ENCODE measurements at places on chromosomes 1 and 21.

DNA sequence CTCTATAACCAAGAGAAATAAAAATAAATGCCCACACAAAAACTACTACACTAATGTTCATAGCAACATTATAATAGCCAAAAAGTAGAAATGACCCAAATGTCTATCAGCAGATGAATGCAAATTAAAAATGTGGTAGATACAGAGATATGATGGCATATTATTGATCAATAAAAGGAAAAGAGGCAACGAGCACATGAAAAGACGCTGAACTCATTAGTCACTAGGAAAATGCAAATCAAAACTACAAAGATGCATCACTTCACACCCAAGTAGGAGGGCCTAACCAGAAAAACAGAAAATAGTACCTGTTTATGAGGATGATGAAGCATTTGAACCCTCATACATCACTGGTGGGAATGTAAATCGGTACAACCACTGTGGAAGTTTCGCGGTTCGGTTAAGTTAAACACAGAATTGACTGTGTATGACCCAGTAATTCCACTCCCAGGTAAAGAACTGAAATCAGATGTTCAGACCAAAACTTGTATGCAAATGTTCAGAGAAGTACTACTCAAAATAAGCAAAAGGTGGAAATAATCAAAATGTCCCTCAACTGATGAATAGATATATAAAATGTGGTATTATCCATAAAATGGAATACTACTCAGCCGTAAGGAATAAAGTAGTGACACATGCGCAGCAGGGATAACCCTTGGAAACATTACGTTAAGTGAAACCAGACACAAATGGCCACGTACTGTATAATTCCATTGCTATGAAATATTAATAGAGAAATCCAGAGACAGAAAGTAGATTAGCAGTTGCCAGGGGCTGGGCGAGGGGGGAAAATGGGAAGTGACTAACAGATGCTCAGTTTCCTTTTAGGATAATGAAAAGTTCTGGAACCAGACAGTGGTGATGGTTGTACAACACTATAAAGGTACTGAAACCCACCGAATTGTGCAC is 3.1 kb downstream of the USP48 start:
- no peak for DNase-seq

DNA sequence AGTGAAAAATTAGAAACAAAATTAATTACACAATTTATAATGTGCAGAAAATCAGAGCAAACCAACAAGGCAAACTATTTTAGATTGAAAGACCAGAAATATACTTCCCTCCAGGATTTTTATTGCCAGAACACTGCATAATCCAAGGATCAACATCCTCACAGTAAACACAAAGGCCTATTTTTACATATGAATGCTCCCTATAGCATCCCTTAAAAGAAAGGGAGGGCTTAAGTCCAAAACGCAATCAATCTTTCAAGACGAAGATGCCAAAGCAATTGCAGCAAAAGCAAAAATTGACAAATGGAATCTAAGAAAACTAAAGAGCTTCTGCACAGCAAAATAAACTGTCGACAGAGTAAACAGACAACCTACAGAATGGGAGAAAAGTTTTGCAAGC is 18.6 kb upstream of the CHIA start:
- DNase-seq: no peak

DNA sequence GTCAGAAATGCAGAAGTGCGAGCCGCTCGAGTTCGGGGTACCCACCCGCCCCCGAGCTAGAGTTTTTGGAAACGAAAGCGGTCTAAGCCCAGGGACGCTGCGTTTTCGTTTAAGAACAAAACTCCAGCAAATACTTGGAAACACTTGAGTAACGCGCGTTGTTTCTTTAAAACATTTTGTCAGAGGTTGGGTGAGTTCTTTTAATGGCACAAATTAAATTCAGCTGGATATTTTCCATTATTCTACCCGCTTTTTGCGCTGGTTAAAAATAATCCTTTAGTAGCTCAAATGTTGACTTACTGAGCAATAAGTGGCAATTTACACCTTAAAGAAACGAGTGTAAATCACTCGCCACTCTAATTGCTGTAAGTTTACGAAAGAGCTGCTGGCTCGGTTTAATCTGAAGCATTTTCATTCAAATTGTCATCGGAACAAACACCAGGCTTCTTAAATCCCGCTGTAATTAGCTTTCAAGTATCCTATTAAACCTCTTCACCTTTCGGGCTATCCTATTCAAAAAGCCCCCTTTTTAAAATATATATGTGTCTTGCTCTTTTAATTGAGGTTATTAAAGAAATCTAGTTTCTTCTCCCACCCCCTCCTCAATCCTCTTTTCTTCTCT is 1.5 kb downstream of the LHX8 start:
- DNase-seq: no peak

DNA sequence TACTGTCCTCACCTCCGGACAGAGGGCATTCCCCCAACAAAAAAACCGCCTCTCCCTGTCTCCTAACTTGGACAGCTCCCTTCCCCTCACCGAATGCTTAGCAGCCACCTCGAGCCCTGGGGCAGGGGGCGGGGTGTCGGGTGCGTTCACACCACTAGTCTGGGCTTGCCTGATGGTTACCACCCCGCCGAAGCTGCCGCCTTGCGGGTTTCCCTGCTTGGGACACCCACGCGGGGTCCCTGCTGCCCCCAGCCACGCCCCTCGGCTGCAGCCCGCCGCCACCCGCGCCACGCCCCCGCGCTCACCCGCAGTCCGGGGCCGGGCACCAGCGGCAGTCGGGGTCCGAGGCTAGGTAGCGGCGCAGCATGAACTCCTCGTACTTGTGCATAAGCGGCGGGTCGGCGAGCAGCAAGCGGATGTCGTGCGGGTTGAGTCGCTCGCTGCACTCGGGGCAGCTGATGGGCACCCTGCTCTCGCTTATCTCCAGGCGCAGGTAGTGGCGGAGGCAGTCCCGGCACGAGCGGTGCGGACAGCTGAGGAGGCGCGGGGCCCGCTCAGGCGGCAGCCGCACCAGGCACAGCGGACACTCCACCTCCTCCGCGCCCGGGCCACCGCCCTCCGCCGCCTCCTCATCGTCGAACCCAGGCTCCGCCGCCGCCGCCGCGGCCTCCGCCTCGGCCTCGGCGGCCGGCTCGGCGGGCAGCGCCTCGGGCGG is 706 bp downstream of the RNF19B start:
- DNase-seq: no peak

DNA sequence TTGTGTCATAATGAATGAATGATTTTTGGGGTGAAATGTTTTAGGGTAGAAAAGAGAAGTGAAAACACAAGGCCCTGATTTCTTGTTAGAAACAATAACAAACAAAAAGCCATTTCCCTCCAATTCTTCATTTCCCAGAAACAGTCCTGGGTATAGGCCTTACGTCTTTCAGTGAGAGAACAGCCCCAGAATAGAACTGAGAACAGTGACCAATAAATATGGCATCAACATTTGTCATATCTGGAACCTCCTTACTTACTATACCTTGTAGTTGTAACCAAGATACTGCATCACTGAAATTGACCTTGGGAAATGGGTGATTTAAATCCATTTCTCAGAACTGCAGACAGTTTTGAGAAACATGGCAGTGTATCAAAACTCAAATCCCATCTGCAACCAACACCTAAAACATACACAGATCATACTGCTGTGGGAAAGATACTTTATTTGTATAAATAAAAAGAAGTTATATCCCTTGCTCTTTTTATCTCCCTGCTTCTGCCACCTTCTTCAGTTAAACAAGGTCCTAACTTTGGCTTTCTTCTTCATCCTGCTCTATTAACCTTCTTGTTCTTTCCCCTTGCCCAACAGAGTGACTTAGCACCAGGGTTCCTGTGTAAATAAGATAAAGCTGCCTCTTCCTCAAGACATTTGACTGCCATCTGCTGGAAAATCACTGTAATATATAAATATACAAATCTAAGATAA is 19.5 kb downstream of the XKR8 start:
- peak; percentile 18 for DNase-seq

- no peak for DNase-seq
These were observed 58.3 kb downstream of the CLEC20A start for GRCh38 chr1:178438432-178438831.

- DNase-seq: no peak
These were observed 42.0 kb downstream of the ZC3H11B start for GRCh38 chr1:219570937-219571336.

- no peak for DNase-seq
These were observed 149.1 kb upstream of the USP24 start for GRCh38 chr1:55364216-55364615.

DNA sequence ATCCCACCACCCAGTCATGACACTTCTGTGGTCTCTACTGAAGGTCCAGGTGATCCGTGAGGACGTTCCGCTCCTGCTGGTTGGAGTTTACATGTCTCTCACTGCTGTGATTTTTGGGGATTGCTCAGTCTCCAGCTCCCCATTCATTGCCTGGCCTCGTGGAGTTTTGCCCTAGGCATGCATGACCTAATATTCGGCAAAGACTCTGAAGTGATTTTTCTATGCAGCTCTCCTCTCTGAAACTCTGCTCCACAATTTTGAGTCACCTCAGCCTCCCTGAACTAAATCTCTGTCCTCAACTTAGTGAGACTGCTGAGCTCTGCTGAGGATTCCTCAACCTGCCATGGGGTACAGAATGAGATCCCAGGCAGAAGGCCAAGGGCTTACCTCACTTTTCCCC is 174.4 kb upstream of the FGGY start:
- DNase-seq: no peak

DNA sequence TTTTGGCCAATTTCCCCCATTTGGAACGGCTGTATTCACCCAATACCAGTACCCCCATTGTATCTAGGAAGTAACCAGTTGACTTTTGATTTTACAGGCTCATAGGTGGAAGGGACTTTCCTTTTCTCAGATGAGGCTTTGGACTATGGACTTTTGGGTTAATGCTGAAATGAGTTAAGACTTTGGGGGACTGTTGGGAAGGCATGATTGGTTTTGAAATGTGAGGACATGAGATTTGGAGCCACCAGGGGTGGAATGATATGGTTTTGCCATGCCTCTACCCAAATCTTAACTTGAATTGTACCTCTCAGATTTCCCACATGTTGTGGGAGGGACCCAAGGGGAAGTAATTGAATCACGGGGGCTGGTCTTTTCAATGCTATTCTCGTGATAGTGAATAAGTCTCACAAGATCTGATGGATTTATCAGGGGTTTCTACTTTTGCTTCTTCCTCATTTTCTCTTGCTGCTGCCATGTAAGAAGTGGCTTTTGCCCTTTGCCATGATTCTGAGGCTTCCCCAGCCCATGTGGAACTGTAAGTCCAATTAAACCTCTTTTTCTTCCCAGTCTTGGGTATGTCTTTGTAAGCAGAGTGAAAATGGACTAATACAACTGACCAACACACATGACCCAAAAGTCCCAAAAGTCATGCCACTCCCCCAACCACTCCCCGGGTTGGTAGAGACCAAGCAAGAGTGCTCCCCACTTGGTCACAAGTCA is 35.4 kb upstream of the ZNF496 start:
- no peak for DNase-seq

- DNase-seq: no peak
These were observed 4.6 kb downstream of the CHD1L start for GRCh38 chr1:147246910-147247655.

- DNase-seq: no peak
These were observed 49.9 kb downstream of the DMRTB1 start for GRCh38 chr1:53508991-53509666.

DNA sequence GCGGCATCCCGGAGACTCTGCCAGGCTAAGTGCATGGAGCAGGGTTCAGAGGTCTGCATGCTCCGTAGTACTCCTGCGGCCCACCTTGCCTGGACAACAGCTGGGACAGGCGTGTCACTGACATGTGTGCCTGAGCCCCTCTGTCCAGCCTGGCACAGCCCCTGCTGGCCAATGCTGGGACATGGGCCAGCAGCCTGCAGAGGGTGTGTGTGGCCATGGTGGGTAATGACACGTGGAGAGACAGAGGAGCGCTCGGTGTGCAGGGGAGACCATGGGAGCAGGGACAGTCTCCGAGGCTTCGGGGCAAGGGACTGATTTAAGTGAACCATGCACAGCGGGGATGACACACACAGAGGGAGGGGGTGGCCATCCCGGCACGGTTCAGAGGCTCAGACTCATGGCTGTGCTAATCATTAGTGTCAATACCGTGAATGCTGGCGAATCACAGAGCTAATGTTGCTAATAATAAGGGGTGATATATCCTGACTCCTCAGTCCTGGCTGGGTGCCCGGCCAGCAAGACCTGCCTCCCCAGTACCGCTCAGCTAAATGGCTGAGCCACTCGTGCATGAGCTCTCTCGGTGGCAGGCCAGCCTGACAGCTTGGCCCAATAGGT is 41.5 kb downstream of the IGSF21 start:
- DNase-seq: no peak

DNA sequence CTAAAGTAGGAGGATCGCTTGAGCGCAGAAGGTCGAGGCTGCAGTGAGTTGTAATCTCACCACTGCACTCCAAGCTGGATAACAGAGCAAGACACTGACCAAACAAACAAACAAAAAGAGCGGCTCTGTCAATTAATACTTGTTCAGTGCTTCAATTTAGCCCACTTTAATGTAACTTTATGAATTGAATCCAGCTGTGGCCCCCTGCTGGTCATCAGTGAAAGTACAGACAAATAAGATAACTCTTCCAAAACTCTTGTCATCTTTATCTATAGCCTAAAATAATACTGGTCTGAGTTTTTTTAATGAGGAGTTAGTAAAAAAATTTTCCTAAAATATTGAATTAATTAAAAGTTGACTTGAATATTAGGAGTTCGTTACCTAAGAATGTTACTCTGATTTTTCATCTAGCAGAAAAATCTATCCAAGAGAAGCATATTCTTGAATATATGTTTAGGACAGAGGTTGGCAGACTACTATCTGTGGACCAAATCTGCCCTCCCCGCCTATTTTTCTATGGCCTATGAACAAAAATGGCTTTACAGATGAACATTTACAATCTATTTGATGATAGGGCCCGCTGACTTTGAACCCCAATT is 26.1 kb downstream of the ATP5PF start:
- peak; percentile 18 for DNase-seq
